ENCODE measurements at places on chromosomes 4 and X.

- no peak for DNase-seq
Observed at GRCh38 chr4:170227928-170228327, 138.2 kb upstream of the AADAT start.

GRCh38 chrX:97384685-97385084, 501.0 kb downstream of the RPA4 start:
- no peak for DNase-seq

GRCh38 chrX:70774223-70774622, 134.3 kb downstream of the TEX11 start:
- no peak for DNase-seq

DNA sequence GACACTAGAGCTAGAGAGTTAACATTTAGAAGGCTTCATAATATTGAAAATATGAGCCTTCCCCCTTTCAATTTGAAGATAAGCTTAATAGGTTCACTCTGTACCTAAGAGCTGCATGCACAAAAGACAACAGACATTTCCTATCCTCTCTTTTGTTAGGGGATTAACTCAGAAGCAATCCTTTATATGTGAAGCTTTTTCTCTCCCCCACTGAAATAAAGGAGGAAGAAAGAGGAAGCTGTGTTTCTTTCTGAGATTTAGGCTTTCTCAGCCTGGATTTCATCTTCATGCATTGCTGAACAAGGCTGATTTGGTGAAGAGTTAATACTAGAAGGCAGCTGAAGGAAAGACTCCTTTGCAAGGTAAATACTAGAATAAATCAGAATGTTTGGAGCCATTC, 21.0 kb upstream of the CABS1 start:
- no peak for DNase-seq

DNA sequence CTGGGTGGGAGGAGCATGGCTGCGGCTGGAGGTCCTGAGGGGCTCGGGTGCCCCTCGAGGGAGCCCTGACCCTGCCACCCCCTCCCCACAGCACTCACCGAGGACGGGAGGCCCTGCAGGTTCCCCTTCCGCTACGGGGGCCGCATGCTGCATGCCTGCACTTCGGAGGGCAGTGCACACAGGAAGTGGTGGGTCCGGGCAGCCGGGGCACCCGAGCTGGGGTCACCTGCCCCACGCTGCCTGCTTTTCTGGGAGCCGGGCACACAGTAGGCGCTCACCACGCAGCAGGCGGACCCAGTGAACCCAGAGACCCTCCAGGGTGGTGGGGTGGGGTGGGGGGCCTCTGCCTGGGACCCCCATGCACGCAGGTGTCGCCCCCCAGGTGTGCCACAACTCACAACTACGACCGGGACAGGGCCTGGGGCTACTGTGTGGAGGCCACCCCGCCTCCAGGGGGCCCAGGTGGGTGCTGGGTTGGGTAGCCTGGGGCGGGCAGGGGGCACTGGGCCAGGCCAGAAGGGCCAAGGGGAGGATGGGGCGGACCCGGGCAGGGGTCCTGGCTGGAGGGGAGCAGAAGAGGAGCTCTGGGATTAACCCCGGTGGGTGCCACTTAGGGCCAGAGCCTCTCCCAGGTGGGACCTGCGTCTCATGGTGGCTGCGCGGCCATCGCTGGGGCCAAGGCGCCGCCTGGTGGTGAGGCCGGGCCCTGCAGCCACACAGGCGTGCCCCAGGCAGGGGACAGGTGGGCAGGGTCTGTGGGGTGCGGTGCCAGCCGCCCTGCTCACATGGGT, 1.4 kb downstream of the HGFAC start:
- DNase-seq: peak; percentile 97

- DNase-seq: no peak
Observed at GRCh38 chr4:152935143-152935542, 980 bp upstream of the FHDC1 start.

GRCh38 chr4:59729321-59729720, 1470.8 kb upstream of the ADGRL3 start:
- no peak for DNase-seq

DNA sequence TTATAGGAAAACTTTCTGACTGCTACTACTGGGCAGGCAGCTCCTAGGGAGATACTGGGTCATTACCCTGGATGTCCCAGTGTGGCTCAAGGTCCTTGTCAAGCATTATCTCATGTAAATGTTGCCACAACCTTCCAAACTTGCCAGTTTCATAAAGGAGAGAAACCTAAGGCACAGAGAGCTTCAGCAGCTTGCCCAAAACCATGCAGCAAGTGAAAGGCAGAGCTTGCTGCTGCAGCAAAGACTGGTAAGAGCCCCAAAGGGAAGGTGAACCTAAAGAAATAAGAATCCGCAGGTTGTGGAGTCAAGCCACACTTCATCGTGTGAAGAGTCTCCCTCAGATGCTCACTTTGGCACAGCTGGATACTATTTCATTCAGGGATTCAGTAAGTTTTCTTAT, 2.3 kb downstream of the MPP1 start:
- no peak for DNase-seq

GRCh38 chrX:54492340-54492739, 3.7 kb downstream of the FGD1 start:
- DNase-seq: no peak

- no peak for DNase-seq
Observed at GRCh38 chr4:145670422-145670821, 9.5 kb upstream of the C4orf51 start.

GRCh38 chrX:106404512-106404911, 207.3 kb upstream of the RADX start:
- DNase-seq: no peak

DNA sequence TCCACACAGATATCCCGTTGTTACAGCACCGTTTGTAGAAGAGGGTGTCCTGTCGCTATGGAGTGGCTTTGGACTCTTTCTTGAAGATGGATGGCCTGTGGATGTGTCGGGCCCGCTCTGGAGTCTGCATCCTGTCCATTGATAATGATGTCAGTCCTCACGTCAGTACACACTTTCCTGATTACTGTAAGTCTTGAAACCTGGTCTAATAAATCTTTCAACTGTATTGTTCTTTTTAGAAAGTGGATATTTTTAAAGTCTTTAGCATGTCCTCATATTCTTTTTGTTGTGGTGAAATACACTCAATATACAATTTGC, 14.9 kb downstream of the MSANTD1 start:
- no peak for DNase-seq

- DNase-seq: no peak
Observed at GRCh38 chrX:39125834-39126233, 324.6 kb downstream of the MID1IP1 start.

DNA sequence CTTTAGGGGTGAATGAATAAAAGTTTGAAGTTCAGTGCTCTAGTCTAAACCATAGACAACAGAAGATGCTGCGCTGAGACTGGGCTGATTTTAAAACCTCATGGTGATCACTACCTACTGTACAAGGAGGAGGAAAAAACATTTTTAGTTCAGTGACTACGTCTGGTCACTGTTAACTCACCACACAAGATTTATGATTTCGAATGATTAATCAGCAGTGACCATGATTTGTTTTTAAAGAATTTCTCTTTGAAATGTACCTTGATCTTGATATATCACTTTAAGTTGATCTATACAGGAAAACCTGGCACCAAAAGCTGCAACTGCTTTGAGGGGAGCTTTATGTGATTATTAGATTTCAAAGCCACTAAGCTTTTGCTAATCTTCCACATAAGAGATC, 286.3 kb downstream of the PDGFC start:
- no peak for DNase-seq

- no peak for DNase-seq
Observed at GRCh38 chr4:80049402-80049801, 23.6 kb downstream of the ANTXR2 start.

GRCh38 chr4:41364876-41365275, 108.1 kb downstream of the UCHL1 start:
- no peak for DNase-seq

- no peak for DNase-seq
Observed at GRCh38 chrX:118520216-118521206, 24.9 kb downstream of the DOCK11 start.

DNA sequence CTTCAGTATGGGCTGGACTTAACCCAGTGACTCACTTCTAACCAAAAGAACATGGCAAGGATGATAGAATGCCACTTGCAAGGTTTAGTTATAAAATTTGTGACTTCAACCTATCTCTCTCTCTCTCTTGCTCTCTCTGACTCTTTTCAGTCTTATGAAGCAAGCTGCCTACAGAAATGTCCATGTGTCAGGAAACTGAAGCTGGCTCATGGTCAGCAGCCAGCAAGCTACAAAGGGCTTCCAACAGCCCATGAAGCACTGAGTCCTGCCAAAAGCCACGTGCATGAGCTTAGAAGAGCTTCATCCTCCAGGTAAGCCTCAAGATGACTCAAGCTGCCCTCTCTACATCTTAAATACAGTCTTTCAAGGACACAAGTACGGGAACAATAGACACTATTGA, 100.3 kb downstream of the HS3ST1 start:
- no peak for DNase-seq

DNA sequence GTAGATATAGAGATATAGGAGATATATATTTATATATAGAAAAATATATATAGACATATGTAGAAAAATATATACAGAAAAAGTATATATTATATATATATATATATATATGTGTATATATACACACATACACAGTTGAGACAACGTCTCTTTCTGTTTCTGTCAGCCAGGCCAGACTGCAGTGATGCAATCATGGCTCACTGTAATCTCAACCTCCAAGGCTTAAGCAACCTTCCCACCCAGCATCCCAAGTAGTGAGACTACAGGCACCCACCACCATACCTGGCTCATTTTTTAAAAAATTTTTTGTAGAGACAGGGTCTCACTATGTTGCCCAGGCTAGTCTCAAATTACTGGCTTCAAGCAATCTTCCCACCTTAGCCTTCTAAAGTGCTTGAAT, 426.3 kb downstream of the GPM6A start:
- DNase-seq: no peak

DNA sequence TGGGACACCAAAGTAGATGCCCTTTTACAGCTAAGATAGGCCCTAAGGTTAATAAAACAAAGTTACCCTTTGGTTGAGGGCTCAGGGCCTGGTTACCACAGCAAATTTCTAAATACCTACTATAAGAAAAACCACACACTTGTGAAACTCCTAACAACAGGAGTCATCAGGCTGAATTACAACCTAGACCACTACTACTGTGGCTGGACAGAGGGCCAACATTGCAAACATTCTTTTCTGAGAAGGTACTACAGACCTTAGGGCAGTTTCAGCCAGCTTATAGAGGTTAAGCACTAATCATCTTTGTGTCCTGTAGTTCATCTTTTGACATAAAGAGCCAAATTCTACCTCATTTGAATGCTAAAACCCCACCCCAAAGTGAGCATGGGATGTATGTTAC, 504.0 kb downstream of the RAPGEF2 start:
- DNase-seq: no peak

DNA sequence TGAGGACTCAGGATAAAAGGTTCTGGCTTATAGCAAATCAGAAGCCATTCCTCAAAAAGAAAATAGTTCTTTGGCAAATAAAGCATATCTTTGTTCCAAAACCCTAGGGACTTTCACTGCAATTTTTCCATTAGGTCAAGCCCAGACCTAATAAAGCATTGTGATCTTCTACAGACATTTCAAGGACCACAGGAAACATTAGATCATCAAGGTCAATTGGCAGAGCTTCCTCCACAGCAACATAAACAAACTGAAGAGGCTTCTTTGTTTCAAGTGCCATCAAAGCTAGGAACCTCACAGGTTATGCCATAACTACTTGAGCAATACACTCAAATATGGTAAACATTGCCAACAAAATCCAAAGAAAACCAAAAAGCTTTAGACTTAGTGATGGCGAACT, 144.9 kb downstream of the ANXA5 start:
- DNase-seq: no peak

DNA sequence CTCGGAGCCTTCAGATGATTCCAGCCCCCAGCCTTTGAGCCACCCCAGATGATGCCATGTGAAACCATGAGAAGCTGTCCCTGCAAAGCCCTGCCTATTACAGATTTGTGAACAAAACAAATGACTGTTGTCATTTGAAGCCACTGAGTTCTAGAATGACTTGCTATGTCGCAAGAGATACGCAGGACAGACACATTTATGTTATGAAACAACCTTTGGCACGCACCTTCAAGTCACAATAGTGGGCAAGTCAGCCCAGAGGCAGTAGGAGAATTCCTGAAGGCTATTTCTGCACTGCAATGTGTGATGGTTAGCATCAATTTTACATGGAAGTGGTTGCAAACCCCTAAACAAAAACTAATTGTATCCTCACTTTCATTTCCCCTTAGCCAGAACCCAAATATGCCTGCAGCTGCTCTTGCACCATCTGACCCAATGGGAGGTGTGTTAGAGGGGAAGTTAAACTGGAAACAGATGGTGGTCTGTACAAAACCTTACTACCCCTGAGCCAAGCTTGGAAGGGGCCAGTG, 174.4 kb upstream of the ATP6AP2 start:
- no peak for DNase-seq

DNA sequence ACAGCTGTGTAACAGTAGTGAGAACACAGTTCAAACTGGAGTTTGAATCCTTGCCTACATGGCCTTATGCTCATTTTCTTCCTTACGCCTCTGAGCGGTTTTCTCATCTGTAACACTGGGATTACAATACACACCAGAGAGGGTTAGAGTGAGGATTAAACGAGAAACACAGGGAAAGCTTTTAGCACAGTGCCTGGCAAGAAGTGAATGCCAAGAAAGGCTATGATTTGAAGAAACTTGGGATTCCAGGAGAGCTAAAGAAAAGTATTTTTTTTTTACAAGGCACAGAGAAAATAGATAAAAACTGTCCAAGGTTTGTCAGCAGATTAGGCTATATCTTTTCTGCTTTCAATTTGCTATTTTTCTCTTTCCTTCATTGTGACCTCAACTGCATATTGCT, 246.4 kb downstream of the FBXW7 start:
- DNase-seq: no peak

GRCh38 chr4:8900588-8900987, 28.9 kb upstream of the HMX1 start:
- DNase-seq: no peak

DNA sequence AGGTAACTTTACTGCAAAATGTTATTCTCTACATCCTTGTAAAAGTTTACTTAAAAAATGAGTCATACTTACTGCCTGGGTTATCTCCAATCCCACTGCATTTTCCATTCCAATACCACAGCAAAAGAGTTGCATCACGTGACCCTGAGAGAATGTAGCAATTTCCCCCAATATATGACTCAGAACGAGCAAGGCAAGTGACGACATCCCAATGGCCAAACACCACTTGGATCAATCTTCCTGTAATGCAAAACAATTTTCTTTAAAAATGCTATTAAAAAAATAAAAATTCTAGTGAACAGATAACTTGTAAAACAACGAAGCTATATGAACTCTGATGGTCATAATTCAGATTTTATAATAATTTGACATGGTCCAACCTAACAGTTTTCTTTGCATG, 224.3 kb downstream of the DCLK2 start:
- no peak for DNase-seq

- no peak for DNase-seq
Observed at GRCh38 chrX:150255441-150256296, 107.4 kb upstream of the MAMLD1 start.

- no peak for DNase-seq
Observed at GRCh38 chrX:27740933-27741332, 66.9 kb upstream of the MAGEB10 start.

- DNase-seq: no peak
Observed at GRCh38 chrX:31331015-31331414, 259.2 kb upstream of the FTHL17 start.

Measured in D721Med (cell line).